ENCODE measurements at places on chromosomes 11 and 22.

DNA sequence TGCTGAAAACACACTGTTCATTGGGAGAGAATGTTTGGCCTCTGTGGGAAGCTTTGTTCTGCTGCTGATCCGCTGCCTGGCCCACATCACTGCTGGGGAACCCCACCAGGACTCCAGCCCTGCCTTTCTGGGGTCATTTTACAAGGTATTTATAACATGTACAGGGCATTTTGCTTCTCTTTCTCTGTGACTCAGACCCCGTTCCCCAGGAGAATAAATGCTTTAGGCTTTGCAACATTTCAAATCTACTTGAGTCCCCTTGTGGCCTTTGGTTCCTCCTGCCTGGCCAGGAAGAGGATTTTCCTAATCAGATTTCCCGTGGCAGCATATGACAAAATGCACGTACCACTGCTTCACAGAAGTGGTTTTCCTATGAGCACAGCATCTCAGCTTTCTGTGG lies 43.0 kb downstream of the BTG4 start:
- no peak for DNase-seq

DNA sequence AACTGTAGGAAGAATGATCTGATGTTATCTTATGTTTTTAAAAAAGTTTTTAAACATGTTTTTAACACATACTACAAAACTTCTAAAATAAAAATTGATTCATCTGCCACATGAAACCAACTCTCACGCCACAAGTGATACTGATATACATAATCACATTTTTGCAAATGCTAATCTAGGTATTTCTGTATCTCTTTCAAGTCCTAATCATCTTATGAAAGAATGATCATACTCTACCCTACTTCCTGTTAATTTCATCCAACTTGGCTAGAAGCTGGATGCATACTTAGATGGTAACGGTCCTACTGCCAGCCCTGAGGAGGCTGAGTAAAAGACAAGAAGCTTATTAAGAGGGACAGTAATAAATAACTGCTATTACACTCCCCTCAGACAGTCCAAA lies 19.2 kb downstream of the THAP12 start:
- no peak for DNase-seq

DNA sequence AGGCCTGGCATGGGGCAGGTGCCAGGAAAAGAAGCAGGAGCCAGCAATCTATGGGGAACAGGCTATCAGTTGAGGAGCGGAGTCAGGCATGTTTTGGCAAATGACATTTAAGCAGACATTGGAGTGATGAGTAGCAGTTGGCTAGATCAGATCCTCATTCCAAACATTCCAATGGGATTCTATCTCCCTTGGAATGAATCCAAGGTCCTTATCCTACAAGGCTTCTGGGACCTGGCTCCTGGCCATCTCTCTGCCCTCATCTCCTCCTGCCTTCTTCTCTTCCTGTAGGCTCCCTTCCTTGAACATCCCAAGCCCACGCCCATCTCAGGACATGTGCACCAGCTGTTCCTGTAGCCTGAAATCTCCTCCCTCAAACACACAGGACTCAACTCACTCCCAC lies 1074.5 kb downstream of the TBC1D22A start:
- no peak for DNase-seq

DNA sequence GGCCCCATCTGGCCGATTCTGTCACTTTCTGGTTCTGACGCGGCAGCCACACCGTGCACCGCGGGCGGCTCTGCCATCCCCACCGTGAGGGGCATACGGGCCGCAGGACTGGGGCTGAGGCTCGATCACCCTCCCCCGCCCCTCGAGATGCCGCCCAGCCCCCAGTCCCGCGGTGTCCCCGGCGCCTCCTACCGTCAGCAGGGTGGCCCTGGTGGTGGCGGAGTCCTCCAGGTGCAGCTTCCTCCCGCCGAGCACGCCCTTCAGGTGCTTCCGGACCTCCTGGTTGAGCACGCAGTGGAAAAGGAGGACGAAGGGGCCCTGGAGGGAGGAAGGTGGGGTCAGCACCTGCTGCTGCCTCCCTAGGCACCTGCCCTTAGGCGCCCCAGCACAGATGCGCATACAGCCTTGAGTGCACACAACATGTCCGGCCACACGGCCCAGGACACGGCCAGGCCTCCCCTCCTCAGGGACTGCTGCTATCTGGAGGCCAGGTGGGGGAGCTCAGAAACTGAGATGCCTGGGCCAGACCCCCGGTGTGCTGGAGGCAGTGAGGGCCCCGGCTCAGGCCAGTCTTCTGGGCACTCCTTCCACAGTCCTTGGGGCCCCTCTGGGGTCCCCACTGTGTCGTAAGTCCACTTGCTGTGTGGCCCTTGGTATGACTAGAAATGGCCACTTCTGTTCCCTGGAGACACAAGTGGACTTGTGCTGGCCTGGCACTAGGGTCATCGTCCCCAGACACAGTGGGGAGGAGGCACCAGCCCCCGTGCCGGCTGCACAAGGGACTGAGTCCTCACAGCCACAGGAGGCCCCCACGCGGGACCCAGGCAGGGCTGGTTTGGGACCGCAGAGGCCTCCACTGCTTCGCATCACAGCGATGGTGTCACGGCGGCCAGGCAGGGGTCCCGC lies 31.5 kb downstream of the TRMU start:
- no peak for DNase-seq

GRCh38 chr22:35539910-35540594 lies 579 bp upstream of the RASD2 start:
- no peak for DNase-seq

DNA sequence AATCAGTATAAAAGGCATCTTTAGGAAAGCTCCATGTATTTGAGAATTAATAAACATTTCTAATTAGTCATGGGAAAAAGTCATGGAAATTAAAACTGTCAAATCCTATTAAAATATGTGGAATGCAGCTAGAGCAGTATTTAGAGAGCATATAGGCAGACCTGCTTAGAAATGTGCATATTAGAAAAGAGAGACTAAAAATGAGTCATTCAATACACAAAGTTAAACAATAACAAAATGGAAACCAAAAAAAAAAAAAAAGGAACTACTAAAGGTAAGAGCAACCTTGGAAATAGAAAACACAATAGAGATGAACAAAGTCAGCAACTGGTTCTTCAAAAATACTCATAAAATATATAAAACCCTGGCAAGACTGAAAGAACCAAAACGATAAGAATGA lies 59.7 kb upstream of the RASSF10 start:
- DNase-seq: no peak

- no peak for DNase-seq
Observed at GRCh38 chr11:110715541-110715940, 3.3 kb upstream of the ARHGAP20 start.

GRCh38 chr22:18031695-18032454 lies 7.5 kb upstream of the MICAL3 start:
- DNase-seq: no peak

DNA sequence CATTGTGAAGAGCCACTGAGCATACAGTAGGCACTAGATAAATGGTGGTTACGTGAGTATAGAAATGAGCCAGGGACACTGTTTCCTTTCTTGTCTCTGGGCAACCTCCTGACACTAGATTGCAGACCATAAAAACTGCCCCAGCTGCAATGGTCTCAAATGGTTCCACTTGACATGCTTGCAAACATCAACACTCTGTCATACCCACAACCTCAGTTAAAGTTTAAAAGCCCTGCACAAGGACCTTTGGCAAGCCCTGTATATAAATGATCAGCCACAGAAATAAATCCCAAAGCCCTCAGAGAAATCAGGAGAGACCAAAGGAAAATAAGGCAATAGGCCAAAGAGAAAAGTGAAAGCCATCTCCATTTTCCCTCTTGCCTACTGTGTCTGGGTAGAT lies 20.7 kb downstream of the PLEKHA7 start:
- DNase-seq: no peak

DNA sequence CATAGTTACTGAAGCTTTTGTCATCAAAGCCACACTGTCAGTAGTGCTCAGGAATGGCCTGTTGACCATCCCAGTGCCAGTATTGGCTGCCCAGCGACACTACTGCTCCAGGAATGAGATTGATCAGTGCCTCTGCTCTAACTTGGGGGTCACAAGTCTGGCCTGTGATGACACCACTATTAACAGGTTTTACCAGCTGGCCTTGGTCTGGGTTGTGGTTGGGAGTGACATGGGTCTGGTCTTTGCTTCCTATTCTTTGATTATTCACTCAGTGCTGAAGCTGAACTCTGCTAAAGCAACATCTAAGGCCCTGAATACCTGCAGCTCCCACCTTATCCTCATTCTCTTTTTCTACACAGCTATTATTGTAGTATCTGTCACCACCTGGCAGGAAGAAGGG lies 21.5 kb downstream of the OR56B4 start:
- no peak for DNase-seq

GRCh38 chr22:45069925-45070324 lies 60.1 kb upstream of the PHF21B start:
- no peak for DNase-seq

DNA sequence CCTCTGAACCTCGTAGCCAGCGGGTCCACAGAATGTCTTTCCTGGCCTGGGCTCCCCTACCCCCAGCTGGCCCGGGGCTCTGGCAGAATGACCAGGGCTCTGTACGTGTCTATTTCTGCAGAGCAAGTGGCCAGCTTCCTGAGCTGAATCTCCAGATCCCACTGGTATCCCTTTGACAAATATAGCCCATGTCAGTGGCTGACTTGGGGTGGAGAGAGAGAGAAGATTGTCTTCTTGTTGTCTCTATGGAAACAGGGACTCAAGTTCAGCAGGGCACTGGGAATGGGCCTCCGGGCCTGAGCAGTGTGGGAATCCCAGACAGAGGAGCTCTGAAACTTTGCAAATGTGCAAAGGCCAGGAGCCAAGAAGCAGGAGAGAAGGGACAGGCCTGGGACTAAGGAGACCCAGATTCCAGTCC lies 33.9 kb downstream of the ANO1 start:
- no peak for DNase-seq

DNA sequence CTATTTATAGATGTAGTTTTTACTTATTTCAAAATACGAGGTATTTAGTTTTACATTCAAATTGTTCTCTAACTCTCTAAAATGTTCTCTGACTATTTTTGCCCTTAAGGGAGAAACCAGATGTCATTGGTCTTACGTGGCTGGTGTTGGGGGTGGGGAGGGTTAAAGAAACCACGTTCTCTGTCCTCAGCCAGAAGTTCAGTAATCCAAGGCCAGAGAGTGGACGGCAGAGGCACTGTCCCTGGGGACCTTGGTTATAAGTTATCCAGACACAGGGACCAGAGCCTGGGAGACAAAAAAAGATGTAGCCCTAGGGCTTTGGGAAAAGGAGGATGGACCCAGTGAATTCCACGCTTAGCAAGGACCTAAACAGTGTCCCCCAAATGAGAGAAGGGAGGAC lies 706 bp upstream of the OR51E1 start:
- no peak for DNase-seq

DNA sequence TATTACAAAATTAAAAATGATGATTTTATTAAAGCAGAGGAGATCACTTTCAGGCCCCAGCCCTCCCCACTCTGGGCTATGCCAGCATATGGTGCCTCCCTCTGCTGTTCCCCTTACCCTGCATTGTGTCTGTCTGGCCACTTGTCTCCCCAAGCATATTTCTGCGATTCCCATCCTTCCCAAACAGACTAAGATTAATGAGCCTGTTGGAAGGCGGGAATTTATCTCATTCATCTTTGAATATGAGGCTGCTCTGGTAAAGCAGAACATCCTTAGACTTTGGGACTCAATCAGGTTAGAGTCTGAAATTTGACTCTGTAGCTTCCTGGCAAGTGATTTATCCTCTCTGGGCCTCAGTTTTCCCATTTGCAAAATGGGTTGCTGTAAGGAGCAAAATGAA lies 25.7 kb downstream of the AMPD3 start:
- no peak for DNase-seq

- DNase-seq: no peak
Observed at GRCh38 chr11:97356144-97356543, 966.3 kb downstream of the JRKL start.

GRCh38 chr22:38941488-38941987 lies 15.9 kb upstream of the APOBEC3A start:
- DNase-seq: no peak

- no peak for DNase-seq
Observed at GRCh38 chr11:130866831-130867230, 49.4 kb downstream of the SNX19 start.

- no peak for DNase-seq
Observed at GRCh38 chr22:49424893-49425270, 402.8 kb downstream of the BRD1 start.

DNA sequence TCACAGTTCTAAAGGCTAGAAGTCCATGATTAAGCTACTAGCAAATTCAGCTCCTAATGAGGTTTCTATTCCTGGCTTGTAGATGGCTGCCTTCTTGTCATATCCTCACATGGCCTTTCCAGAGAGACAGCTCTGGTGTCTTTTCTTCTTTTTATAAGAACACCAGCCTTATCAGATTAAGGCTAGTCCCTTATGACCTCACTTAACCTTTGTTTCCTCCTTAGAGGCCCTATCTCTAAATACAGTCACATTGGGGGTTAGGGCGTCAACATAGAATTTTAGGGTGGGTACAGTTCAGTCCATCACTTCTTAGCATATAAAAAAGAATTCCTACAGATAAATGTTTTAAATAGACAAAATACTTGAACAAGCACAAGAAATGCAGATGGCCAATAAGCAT lies 18.2 kb upstream of the CLPB start:
- no peak for DNase-seq

GRCh38 chr11:79237703-79238102 lies 203.1 kb downstream of the TENM4 start:
- DNase-seq: no peak

DNA sequence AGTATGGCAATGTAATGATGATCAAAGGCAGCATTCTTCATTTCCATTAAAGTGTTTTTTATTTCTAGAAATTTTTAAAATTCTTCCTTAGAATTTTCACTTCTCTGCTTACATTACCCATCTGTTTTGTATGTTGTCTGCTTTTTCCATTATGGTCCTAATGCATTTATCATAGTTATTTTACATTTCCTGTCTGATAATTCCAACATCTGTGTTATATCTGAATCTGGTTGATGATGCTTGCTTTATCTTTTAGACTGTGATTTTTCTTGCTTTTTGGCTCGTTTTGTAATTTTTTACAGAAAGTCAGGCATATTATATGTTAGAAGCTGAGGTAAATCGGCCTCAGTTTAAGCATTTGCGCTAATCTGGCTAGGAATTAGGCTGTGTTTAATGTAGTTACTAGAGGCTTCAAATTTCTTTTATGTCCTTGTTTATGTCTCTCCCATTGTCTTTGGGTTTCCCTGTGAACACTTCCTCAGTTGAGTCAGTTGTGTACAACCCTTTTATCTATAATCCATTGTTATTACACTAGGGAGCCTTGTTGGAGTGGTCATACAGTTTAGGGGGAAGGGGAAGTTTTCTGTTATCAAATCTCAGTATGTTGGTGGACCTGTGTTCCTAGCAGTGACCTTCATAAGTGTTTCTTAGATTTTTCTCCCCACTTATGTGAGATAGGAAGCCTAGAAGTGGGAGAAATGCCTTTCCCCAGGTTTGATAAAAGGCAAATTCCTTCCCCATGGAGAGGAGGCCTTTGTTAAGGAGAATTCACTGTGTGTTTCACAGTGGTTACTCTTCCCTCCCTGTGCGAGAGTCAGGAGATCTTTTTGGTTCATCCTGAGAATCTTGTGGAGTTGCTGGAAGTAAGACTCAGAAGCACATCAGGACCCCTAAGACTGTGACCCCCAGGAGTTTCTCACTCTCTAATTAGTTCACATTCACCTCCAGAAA lies 437.5 kb downstream of the INSC start:
- no peak for DNase-seq

Data from left renal pelvis (tissue), 4 donors.